ENCODE measurements at places on chromosomes 2 and 18. TPM values are rescaled to one million over a fixed set of nuclear protein-coding genes. Genes with fewer than 3 reads are reported as not detected.
A peak's percentile ranks its signal among the peaks of the same experiment; 100 is the strongest.

- no peak overlapping the region for H3K27ac ChIP-seq
- H3K4me1 ChIP-seq = no peaks in the 10 kb centered on the region
- no peak for DNase-seq
- no peaks in the 10 kb centered on the region for H3K27me3 ChIP-seq
- H3K4me3 ChIP-seq = no peak overlapping the region
- H3K36me3 ChIP-seq = no peaks in the 10 kb centered on the region
Measured at GRCh38 chr2:199206536-199206935, 251.2 kb downstream of the SATB2 start.

- H3K27ac ChIP-seq = peak overlapping the region; percentile 68
- DNase-seq = peak; percentile 51
- no peaks in the 10 kb centered on the region for H3K4me1 ChIP-seq
- no peak overlapping the region for H3K4me3 ChIP-seq
Measured at GRCh38 chr2:105454801-105455485, 56.1 kb upstream of the FHL2 start.

DNA sequence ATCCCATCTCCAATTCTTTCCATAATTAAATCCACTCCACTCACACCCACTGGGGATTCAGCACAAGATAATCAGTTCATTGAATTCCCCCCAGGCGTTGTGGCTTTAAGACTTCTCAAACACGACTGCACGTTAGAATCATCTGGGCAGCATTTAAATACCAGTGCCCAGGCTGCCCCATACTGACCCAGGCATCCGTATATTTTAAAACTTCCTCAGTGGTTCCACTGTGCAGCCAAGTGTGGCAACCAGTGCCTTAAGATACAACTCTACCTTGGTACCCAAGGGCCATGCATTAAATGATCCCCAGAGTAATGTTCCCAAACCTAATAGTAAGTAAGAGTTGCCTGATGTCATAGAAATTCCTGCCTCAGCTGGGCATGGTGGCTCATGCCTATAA lies 54.3 kb upstream of the BZW1 start:
- H3K27ac ChIP-seq = no peak overlapping the region
- H3K4me1 ChIP-seq = peaks cover 15% of the 10 kb centered on the region
- DNase-seq = no peak
- no peaks in the 10 kb centered on the region for H3K27me3 ChIP-seq
- H3K36me3 ChIP-seq = no peaks in the 10 kb centered on the region

- no peak overlapping the region for H3K4me3 ChIP-seq
- H3K4me1 ChIP-seq = no peaks in the 10 kb centered on the region
- peaks cover 24% of the 10 kb centered on the region for H3K27me3 ChIP-seq
- H3K27ac ChIP-seq = no peak overlapping the region
Measured at GRCh38 chr2:136110526-136110925, 7.4 kb downstream of the CXCR4 start.

DNA sequence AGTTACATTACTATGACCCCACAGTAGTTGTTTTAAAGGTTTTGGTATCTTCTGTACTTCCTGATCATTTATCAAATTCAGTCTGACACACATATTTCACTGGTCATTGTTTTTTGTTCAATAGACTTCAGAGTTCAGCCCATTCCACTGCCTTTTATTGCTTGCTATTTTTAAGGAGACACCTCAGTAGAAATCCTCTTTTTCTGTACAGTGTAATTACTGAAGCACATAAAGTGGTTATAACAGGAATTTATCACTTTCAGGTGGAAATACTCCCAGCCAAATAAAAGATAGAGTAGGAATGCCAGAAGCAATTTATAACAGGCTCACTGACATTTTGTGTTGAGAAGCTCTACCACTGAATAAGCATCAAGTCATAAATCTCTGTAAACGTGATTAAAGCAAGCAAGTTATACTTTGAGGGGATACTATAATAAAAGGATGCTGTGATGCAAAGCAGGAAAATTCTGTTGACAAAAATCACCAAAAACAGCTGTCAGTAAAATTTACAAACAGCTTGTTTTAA lies 6.6 kb upstream of the BARD1 start:
- no peaks in the 10 kb centered on the region for H3K27me3 ChIP-seq
- no peaks in the 10 kb centered on the region for H3K4me1 ChIP-seq
- no peak overlapping the region for H3K4me3 ChIP-seq
- DNase-seq = no peak

- H3K27me3 ChIP-seq = no peaks in the 10 kb centered on the region
- H3K4me3 ChIP-seq = no peak overlapping the region
- no peak for DNase-seq
- H3K36me3 ChIP-seq = no peaks in the 10 kb centered on the region
- H3K27ac ChIP-seq = no peak overlapping the region
Measured at GRCh38 chr2:109333414-109334210, 204.6 kb downstream of the SH3RF3 start.

GRCh38 chr2:111052621-111053020 lies 68.1 kb upstream of the BCL2L11 start:
- peaks cover 3% of the 10 kb centered on the region for H3K27me3 ChIP-seq
- no peak overlapping the region for H3K27ac ChIP-seq
- no peak for DNase-seq
- H3K4me3 ChIP-seq = no peak overlapping the region
- H3K36me3 ChIP-seq = no peaks in the 10 kb centered on the region

- no peak overlapping the region for H3K4me3 ChIP-seq
- no peaks in the 10 kb centered on the region for H3K36me3 ChIP-seq
- H3K4me1 ChIP-seq = no peaks in the 10 kb centered on the region
- H3K27ac ChIP-seq = no peak overlapping the region
Measured at GRCh38 chr2:177717831-177718618, 325.5 kb downstream of the AGPS start.

- no peak for DNase-seq
- H3K36me3 ChIP-seq = no peaks in the 10 kb centered on the region
- H3K4me1 ChIP-seq = no peaks in the 10 kb centered on the region
Measured at GRCh38 chr18:56709463-56709862, 58.3 kb downstream of the WDR7 start.

DNA sequence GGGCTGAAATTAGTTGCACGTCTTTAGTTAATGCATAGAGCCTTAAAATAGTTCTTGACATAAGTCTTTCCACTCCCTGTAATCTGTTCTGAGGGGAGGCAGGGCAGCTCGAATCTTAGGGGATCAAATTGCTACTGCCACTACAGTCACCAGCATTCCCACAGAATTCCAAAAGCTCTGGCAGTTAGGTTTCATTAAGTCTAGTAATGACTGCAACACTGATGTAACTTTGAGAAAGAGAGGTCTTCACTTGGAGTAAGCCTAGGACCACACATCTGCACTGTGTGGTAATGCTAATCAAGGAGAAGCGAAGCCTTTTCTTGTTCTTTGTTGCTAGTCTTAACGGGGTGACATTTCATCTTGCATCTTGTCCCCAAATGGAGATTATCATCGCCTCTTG lies 19.3 kb upstream of the NCK2 start:
- DNase-seq = no peak
- no peaks in the 10 kb centered on the region for H3K27me3 ChIP-seq
- H3K4me1 ChIP-seq = no peaks in the 10 kb centered on the region
- no peak overlapping the region for H3K27ac ChIP-seq

DNA sequence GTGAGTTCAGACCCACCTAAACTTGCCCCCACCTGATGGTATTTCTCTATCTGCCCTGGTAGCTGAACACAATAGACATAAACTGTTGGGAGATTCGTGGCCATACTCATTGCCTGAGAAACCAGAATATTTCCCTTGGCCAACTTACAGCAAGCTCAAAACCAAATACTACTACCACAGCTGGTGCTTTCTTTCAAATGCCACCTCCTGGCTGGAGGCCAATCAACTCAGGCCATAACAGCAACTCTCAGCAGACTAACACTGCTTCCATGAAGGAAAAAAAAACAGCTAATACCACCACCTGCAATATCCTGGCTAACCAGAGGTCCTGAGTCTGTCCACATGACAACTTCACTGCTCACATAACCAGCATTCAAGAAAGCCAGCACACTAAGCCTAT lies 373.1 kb downstream of the CMPK2 start:
- H3K4me3 ChIP-seq = no peak overlapping the region
- no peak overlapping the region for H3K27ac ChIP-seq
- no peaks in the 10 kb centered on the region for H3K4me1 ChIP-seq

GRCh38 chr2:134738141-134738870 lies 19.5 kb upstream of the TMEM163 start:
- no peak overlapping the region for H3K4me3 ChIP-seq
- H3K27me3 ChIP-seq = no peaks in the 10 kb centered on the region
- H3K27ac ChIP-seq = no peak overlapping the region
- H3K4me1 ChIP-seq = no peaks in the 10 kb centered on the region
- DNase-seq = no peak
- H3K36me3 ChIP-seq = no peaks in the 10 kb centered on the region

- DNase-seq = no peak
- H3K27me3 ChIP-seq = no peaks in the 10 kb centered on the region
- H3K36me3 ChIP-seq = no peaks in the 10 kb centered on the region
- no peak overlapping the region for H3K4me3 ChIP-seq
Measured at GRCh38 chr18:47736376-47737140, 193.9 kb downstream of the SMAD2 start.

- H3K27ac ChIP-seq = no peak overlapping the region
- no peaks in the 10 kb centered on the region for H3K27me3 ChIP-seq
- no peak for DNase-seq
- no peak overlapping the region for H3K4me3 ChIP-seq
- H3K36me3 ChIP-seq = no peaks in the 10 kb centered on the region
Measured at GRCh38 chr18:7234091-7234490, 3.2 kb downstream of the LRRC30 start.

DNA sequence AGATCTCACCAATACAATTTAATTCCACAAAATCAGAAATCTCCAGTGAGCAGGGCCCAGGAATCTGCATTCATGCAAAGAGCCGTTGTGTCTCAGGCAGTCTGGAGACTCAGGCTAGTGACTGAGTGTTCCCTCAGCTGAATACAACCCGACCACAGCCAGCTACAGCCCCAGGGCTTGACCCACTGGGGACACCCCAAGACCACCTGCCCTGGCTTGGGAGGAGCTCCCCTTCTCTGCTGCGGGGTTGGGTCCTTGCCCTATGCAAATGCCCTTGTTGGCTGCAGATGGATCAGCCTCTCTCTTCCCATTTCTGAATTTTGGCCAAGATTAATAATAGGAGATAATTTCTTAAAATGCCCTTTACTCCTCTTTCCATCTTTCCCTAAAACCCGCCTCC lies 157.7 kb downstream of the TWIST2 start:
- H3K4me3 ChIP-seq = no peak overlapping the region
- no peak for DNase-seq
- H3K27me3 ChIP-seq = peaks cover 33% of the 10 kb centered on the region
- peaks cover 5% of the 10 kb centered on the region for H3K4me1 ChIP-seq
- no peaks in the 10 kb centered on the region for H3K36me3 ChIP-seq

GRCh38 chr2:157395811-157396210 lies 48.1 kb downstream of the CYTIP start:
- DNase-seq = peak; percentile 23
- no peaks in the 10 kb centered on the region for H3K27me3 ChIP-seq
- peaks cover 8% of the 10 kb centered on the region for H3K4me1 ChIP-seq
- H3K27ac ChIP-seq = peak overlapping the region; percentile 60

DNA sequence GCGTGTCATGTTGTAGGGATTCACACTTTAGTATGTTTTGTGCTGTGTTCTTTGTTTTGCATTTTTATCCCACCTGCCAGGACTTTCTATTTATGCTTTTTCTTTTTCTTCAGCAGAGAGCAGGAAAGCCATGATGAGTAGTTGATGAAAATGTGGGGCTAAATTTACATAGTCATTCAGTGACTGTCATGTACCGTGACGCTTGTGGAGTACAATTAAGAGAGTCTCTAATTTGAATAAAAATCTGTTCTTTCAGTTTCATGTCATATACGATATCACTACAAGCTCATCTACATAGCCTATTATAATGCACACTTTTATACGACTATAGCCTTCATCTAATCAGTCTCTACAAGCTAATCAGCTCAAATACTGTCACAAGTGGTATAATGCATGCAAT lies 112.7 kb upstream of the SPATS2L start:
- H3K27me3 ChIP-seq = no peaks in the 10 kb centered on the region
- H3K4me1 ChIP-seq = no peaks in the 10 kb centered on the region
- no peak overlapping the region for H3K4me3 ChIP-seq
- no peak overlapping the region for H3K27ac ChIP-seq

TMEM150A gene
- total RNA-seq = 5.2 TPM

CYRIA gene
- 8.4 TPM for total RNA-seq

EGR4 gene
- not detected for total RNA-seq

SLC19A3 gene
- 4.2 TPM for total RNA-seq

MATN3 gene
- 0.16 TPM for total RNA-seq

RESP18 gene
- not detected for total RNA-seq

SPC25 gene
- not detected for total RNA-seq

Measured in transverse colon (tissue), 4 donors.